NCI-H187 treated with DMSO at 0.1 percent for 48 hours (cell line): ENCODE measurements at places on chromosomes 2 and 18.

DNA sequence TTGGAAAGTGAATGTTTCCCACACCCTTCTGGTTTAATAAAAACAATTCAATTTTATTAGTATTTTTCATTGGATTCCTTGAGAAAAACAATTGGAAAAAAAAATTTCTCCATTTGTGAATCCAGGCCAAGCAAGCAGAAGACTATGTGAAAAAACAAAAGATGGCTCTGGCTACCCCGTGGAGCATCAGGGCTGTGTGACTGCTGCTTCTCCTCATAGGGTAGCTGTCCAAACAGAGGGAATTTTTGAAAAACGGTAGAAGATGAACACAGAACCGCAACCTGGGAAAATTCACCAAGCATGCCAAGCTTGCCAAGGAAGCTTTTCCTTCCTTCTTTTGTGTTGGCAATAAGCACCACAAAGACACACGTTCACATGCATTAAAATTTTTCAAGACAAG is 71.3 kb upstream of the ACVR2A start:
- DNase-seq: no peak

DNA sequence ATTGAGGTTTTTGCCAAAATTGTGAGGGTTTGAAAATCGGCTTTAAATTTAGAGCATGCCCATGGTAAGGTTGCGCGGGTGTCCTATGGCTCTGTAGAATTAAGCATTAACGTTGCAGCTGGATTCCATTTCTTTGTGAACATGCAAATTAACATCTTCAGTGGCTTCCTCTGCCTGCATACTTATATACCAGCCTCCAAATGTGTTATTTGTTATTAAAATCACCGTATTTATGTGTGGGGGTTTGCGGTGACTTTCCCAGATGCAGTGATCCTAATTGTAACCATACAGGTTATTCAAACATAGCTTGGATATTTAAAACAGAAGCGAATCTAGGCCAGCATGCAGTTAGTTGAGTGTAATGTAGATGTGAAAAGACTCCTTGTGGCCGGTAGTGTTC is 80.2 kb downstream of the TGOLN2 start:
- no peak for DNase-seq

- no peak for DNase-seq
Observed at GRCh38 chr2:8579485-8580085, 102.3 kb upstream of the ID2 start.

DNA sequence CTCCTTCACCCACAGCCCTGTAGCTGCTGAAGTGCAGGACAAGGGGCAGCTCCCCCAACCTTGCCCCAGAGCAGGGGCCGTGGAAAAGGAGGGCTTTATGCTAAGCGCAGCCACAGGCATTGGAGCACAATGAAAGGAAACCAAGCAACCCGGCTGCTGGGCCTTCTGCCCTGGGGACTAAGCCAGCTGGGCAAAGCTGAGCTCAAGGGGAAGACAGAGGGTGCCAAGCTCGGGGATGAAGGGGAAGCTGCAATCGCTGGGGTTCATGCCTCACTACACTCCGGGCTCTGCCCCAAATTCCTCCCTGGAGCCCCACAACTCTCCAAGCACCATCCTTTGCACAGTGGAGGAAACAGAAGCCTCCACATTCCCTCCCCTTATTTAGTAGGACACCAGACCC is 12.4 kb downstream of the SFXN5 start:
- no peak for DNase-seq

- no peak for DNase-seq
Observed at GRCh38 chr2:109386004-109386695, 227.6 kb downstream of the SEPTIN10 start.

DNA sequence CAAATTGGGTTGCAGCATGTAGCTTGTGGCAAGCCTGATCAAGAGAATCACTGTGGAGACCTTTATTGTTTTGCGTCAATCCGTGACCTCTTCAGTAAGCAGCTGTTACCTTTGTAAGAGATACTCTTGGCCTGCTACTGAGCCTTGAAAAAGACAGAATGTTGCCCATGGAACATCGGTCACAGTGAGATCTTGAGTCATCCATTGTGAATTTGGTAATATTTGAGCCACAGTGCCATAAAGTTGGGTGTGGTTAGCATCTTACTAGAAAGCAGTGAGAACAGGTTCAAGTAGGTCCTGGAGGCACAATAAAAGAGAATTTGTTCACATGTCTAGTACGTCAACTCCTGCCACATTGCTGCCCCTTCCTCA is 12.7 kb upstream of the EFR3B start:
- peak; percentile 96 for DNase-seq

DNA sequence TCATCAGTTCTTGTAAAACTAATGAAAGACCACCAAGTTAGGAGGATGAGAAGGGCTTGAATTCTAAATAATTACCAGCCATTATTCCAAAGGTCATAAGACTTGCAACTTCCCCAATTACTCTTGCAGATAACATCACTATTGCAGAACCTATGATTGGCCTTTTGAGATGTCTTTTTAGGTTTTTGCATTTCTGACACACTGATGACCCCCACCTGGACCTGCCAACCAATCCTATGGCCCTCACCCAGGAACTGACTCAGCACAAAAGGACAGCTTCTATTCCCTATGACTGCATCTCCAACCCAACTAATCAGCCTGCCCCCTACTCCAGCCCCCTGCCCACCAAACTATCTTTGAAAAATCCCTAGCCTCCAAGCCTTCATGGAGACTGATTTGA is 111.5 kb upstream of the COPS8 start:
- no peak for DNase-seq

- DNase-seq: no peak
Observed at GRCh38 chr18:35618289-35618688, 36.7 kb downstream of the GALNT1 start.

DNA sequence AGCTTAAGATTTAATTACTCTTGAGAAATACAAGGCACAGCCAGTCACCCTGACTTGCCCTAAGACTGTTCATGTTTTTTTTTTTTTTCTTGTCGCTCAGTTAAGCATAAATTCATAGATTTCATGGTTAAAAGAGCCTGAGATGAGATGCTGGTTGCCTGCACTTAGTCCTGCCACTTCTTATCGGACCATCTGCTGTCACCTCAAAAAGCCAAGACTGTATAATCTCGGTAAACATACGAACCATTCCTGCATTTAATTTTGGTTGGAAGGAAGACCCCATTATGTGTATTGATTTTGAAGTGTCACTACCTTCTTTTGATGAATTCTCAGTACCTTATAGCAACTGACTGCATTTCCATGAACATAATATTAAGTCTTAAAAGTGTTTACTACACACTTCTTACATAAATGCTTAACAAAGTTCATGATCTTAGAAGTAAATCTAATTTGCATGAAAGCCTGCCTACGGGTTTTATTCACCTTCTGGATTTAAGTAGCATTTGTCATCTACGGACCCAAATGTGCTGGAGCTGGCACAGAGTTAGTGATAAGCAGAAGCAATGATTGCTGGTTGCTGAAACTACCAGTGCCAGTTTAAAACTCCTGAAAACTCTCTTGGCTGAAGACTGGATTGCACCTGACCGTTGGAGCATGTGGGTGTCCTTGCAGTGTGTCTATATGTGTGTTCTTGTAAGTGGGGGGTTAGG is 843.4 kb downstream of the TMEM182 start:
- no peak for DNase-seq

DNA sequence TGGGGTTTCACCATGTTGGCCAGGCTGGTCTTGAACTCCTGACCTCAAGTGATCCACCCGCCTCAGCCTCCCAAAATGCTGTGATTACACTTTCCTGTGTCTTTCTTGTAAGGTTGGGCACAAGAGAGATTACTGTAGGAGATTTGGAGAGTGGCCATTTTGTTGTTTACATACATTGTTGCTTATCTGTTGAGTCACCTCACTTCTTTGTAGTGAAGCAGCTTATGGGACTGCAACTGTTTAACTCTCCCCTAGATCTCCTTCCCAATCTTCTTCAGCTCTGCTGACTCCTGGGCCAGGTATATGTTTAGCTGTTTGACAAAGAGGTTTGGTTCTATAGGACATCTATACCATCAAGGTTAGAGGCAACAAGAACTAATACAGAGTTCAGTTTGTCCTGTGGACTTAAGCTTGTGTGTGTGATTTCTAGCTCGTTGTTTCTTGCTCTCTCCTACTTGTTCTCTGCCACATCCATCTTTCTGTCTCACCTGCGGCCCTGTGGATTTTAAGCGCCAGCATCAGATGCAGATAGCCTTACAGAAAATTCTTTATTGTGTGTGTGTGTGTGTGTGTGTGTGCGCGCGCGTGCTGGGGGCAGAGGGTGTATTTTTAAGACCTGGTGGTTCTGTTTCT is 95.4 kb downstream of the HAUS1 start:
- no peak for DNase-seq

DNA sequence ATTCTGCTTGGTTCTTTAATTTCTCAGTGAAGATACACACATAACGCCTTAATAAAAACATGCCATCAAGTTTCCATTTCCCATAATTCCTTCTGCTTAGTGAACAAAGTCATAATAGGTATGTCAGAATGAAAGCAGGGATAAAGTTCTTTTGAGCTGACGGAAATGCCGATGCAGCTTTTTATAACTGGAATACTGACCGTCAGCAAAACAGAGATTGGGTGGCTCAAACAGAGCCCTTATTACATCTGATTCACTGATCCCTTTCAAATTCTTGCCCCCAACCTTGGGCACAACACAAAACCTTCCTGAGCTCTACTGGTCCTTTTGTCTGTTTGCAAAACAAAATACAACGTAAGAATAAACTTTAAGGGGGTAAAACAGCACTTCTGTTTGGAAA is 140.4 kb downstream of the CDH2 start:
- DNase-seq: no peak

DNA sequence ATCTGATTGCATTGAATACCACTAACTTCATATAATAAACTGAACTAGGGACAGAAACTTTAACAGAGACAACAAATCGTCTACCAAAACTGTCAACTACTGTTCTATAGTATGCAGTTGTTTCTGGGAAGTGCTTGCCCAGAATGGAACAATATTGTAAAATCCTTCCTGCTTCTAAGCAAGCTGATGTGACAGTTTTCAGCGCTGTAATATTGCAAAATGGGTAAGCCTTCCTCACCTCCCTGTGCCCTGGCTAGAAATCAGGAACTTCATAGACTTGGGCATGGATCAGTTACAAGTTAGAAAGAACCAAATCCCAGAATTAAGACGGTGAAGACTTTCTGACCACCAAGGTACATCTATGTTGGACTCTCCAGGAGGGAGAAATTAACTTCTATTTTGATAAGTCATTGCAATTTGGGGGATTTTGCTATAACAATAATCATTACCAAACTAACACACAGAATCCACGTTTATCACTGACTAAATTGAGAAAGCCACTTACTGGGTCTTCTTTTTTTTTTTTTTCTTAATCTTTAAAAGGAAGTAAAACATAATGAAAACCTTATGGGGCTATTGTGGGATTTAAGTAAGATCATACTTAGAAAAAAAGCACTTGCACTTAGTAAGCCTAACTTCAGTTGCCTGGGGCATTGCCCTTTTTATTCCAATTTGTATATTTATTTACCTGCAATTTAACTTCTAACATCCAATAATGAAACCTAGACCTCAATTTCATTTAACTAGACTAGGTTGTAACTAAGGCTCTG is 261.5 kb downstream of the TRIB2 start:
- no peak for DNase-seq

DNA sequence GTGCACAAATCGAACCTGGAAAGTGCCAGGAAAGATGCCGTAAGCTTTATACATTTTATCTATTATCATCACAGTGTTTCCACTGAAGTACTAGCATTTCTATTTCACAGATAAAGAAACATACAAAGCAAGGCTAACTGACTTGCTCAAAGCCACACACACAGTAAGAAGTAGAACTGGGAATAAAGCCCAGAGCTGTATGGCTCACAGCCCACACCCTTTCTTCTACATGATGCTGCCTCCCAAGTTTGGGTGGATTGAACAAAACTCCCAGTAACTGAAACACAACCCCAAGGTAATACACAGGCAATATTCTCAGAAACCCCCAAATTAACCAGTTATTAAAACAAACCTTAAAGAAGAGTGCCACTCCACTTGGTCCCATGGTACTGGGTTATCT is 11.2 kb downstream of the SAP130 start:
- no peak for DNase-seq

GRCh38 chr2:219142329-219142728 is 18.3 kb downstream of the NHEJ1 start:
- DNase-seq: no peak

GRCh38 chr2:44362207-44363015 is 664 bp downstream of the CAMKMT start:
- no peak for DNase-seq

DNA sequence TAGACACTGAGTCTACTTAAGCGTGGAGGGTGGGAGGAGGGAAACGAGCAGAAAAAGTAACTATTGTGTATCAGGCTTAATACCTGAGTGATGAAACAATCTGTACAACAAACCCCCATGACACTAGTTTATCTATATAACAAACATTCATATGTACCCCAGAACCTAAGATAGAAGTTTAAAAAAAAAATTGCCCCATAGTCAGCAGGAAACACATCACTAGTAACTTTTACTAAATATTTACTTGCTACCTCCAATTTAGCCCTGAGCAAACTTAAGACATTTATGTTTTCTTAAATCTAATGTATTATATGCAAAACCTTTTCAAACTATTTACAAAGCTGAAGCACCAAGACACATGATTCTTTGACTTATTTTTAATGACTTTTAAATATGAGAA is 5.6 kb downstream of the REV1 start:
- DNase-seq: no peak

- DNase-seq: no peak
Observed at GRCh38 chr18:77105680-77106079, 26.9 kb downstream of the MBP start.

GRCh38 chr18:47120428-47120827 is 29.9 kb downstream of the HDHD2 start:
- no peak for DNase-seq

DNA sequence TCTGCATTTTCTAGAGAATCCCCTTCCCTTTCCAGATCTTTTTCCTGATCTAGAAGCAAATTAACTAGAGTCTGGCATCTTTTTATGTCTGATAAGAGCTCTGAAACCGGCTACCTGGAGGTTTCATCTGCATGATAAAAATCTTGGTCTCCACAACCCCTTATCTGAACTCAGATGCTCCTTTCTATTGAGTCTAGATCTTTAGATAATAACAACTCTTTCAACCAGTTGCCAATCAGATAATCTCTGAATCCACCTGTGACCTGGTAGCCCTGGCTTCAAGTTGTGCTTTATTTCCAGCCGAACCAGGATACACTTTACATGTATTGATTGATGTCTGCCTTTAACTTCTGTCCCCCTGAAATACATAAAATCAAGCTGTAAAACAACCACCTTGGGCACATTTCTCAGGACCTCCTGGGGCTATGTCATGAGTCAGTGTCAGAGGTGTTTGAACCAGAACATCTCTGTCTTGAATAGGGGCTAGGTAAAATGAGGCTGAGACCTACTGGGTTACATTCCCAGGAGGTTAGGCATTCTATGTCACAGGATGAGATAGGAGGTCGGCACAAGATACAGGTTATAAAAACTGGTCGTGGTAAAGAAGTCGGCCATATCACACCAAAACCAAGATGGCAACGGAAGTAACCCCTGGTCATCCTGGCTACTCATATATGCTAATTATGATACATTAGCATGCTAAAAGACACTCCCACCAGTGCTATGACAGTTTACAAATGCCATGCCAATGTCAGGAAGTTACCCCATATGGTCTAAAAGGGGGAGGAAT is 20.8 kb downstream of the RALBP1 start:
- no peak for DNase-seq
